H54 (cell line): ENCODE measurements at places on chromosomes 1 and 21.

- DNase-seq: no peak
Measured at GRCh38 chr1:115907092-115907491, 66.2 kb upstream of the NHLH2 start.

DNA sequence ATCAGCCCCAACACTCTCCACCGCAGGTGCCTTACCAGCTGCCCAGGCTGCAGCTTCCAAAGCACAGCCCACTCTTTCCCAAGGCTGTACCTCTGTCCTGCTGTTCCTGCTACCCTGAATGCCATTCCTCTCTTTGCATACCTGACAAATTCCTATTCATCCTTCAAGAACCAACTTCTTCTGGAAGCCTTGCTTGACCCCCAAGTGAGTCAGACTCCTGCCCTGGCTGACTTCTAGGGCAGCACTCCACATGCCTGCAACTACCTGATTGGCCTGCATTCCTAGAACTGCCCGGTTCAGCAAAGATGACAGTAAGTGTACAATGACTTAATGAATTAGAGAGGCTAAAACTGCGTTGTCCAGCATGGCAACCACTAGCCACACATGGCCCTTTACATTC, 20.8 kb upstream of the PDZK1IP1 start:
- no peak for DNase-seq

DNA sequence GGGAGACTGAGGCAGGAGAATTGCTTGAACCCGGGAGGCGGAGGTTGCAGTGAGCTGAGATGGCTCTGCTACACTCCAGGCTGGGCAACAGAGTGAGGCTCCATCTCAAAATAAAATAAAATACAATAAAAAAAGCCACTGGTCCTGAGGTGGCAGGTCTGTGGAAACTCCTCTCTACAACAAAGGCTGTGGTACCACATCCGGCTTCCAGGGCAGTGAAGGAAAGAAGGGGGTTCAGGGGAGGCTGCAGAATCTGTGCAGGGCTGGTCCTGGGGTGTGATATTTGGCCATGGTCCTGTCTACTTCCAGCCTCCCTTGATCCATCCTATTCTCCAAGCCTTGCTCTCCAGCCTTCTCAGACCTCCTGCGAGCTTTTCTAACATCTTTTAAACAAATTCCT, 731 bp upstream of the ZNF683 start:
- no peak for DNase-seq

DNA sequence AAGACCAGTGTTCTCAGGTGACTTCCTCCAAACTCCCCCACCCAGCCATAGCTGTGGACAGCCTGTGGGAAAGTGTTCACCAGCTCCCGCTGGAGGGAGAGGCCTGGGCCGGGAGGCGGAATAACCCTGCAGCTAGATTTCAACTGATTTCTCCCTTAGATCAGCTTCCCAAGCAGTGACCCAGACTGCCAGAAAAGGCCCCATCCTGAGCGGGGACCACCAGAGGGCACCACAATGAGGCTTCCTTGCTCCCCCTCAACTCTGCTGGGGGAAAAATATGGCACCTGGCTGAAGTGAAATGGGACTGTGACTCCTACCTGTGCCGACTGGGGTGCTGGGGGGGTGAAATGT, 50.8 kb downstream of the RHBG start:
- no peak for DNase-seq

- no peak for DNase-seq
Measured at GRCh38 chr1:112695276-112695675, 11.7 kb downstream of the RHOC start.

DNA sequence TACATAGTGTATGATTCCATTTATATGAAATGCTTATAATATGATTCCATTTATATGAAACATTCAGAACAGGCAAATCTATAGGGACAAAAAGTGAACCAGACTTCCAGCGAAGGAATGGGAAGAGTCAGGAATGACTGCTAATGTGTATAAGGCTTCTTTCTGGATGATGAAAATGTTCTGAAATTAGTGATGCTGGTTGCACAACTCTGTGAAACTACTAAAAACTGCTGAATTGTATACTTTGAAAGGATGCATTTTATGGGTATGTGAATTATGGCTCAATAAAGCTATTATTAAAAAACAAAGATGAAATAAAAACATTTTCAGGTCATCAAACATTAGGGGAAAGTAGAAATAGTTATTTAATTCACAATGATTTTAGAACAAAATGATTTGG, 14.1 kb upstream of the IL24 start:
- DNase-seq: no peak

DNA sequence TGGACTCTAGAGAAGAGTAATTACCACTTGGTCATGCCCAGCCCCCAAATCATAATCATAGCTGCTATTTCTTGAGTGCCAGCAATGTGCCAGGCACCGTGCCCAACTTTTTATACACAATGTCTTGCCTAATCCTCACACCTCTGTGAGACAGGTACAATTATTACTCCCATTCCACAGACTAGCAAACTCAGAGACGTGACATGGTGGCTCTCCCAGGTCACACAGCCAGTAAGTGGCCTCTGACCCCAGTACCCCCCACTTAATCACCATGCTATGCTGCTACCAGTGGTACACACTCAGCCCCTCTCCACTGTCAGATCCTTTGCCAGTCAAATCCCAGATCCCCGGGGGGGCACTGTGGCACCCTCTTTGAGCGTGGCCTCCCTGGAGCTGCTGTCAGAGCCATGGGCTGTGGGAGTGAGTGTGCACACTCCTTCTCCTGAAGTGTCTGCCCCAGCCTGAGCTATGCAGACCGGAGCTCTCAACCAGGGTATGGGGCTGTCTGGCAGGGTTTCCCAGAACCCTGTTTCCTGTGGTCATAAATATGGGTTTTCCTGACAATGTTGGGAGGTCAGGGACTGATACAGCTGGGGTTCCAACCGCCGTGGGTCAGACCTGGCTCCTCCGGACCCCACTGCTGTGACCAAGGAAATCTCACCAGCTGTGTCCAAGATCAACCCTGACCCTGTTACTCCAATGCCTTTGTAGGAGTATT, 51.8 kb downstream of the LACTBL1 start:
- DNase-seq: no peak

- no peak for DNase-seq
Measured at GRCh38 chr1:183244466-183244865, 58.4 kb downstream of the LAMC2 start.

DNA sequence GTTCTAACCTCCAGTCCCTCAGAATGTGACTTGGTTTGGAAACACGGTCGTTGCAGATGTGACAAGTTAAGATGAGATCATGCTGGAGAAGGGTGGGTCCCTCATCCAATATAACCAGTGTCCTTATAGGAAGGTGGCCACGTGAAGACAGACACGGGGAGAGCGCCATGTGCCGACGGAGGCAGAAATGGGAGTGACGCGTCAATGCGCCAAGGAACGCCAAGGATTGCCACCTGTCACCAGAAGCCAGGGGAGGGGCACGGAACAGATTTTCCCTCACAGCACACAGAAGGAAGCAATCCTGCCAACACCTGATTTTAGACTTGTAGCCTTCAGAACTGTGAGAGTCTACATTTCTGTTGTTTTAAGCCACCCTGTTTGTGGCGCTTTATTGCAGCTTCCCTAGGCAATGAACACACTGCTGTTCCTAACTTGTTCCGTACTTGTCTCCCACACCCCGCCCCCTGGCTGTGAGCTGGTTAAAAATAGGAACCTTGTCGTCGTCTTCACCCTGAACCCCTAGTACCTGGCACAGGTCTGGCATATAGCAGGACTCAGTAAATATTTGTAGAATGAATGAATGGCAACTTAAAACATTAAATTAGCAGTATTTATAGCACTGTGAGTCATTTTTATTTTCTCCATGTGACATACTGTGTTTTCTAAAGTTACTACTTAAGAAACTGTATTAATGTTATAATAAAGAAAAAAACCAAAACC, 14.2 kb downstream of the RIMS3 start:
- no peak for DNase-seq

GRCh38 chr1:67632811-67633655, 52.0 kb upstream of the GADD45A start:
- no peak for DNase-seq
